ENCODE measurements at places on chromosomes 16 and 17.

DNA sequence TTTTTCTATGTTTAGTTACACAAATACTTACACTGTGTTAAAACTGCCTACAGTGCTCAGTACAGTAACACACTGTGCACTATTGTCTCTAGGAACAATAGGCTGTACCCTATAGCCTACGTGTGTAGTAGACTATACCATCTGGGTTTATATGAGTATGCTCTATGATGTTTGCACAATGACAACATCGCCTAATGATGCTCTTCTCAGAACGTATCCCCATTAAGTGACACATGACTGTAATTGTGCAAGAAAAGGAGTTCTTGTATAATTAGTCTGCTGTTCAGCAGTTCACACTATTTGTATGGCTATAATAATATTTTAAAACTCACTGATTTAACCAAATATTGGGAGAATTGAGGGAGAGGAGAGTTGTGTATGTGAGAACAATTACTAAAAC, 173.7 kb downstream of the TRIM37 start:
- no peak for DNase-seq

DNA sequence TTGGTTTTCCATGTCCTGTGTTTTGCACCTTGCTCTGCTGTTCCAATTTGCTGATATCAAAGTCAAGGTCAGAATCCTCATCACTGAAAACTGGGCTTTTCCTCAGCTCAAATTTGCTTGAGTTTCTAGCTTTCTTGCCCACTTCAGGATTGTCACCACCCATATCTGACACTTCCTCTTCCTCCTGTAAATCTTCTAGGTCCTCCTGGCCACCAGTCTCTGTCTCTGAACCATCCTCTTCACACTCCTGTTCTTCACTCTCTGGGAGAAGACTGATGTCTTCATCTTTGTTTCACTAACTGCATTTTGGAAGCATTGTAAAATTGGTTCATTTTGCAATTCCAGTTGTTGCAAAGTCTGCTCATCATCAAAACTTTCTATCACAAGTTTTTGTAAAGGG, 63.4 kb upstream of the RBL2 start:
- DNase-seq = no peak

GRCh38 chr16:72241930-72242329, 70.0 kb upstream of the PMFBP1 start:
- peak; percentile 51 for DNase-seq

DNA sequence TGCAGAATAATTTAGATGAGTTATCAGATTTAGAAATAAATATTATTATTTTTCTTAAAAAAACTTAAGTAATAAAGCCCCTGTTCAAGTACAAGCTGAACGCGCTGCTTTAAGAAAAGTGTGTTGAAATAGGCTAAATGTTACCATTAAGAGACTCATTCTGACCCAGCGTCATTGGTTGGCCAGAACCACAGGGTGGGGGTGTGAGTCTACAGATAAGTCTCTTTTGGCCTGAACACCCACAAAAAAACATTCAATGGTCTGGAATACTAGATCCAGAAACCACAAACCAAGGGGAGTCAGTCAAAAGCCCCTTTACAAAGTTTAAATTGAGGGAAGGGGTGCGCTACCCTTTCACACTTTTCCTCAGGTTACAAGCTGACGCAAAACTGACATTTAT, 776.1 kb downstream of the KCNJ2 start:
- no peak for DNase-seq

DNA sequence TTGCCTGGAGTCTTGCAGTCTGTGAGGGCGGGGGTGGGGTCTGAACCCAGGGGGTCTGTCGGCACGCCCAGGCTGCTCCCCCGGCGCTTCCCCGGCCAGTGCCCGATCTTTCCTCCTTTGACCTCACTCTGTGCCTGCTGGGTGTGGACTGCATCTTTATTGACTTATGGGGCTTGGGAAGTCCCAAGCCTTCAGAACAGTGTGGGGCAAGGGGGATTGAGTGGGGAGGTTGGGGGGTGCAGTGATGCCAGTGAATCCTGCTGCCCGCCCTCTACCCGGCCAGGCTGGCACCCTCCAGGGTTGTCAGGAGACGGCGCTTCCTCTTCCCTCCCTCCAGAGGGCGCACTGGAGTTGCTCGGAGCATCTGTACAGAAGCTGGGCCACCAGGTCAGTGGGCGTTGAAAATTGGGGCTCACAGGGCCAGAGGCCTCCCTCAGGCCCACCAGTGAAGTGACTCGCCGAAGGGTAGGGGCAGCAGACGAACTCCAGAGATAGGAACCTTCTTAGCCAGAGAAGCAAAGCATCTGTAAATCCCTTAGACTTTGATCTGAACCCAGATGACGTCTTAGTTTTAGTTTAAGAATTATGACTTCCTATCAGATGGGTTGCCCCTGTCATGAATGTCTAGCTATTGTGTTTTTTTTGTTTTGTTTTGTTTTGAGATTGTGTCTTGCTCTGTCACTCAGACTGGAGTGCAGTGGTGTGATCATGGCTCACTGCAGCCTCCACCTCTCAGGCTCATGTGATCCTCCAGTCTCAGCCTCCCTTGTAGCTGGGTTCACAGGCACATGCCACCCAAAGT, 184.8 kb upstream of the CIBAR2 start:
- no peak for DNase-seq

- DNase-seq = no peak
Observed at GRCh38 chr17:63571632-63572310, 21.5 kb downstream of the DCAF7 start.

DNA sequence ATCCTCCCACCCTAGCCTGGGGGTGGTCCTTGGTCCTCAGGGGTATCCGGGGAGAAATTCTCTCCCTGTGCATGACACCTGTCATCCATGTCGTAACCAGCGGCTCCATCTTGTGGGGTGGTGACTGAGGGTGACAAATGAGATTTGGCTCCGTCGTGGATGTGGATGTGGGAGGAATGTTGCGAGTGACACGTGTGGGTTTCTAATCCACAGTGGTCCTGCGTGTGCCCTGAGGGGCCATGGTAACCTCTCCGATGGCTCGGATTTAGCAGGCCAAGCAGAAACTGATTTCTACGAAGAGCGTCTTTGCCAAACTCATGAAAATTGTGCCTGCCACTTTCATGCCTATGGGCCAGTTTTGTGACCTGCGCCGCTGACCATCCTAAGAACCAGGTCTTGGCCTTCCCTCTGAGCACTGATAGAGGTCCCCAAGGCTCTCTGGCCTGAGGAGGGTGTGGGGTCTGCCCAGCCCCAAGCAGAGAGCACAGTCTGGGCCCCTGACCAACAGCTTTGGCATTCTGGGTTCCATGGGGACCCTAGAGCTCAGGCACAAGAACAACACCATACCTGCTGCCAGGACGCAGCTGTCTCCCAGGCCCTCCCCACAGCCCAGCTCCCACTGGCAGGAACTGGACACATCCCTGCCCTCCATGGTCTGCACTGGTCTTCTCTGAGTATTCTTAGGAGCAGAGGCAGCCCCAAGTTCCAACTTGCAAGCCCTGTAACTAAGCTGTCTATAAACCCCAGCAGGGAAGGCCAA, 79.0 kb downstream of the AMFR start:
- no peak for DNase-seq

DNA sequence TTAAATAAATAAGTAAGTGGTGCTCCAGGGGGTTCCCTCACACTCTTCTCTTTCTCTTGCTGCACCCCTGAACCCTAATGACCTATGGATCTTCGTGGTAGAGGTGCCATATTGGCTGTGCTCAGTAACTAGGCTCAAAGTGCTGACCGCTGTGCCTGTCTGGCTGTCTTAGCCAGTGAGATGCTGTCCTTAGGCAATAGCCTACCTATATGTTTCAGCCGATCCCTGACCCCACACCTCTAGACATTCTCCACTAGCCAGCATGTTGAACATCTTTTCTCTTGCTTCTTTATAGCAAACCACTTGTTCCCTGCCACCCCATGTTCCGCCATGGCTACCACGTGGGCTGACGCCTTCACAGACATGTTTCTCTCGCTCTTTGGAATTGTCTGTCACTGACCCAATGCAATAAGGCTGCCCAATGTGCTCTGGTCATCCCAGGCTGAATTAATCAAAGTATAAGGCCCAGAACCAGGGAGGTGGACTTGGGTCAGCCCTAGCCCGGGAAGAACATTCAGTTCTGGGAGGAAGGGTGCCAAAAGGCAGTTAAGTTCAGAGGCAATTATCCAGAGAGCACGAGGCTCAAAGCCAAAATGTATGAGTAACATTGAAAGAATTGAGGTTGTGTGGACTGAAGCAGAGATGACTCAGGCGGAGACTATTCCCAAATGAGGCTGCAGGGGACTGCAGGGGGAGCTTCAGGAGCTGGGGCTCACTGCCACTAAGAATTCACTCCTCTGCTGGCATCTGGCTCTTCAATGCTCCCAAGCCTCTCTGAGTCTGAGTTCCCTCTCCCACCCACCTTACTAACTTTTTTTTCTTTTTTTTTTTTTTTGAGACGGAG, 28.7 kb upstream of the TNRC6A start:
- peak; percentile 65 for DNase-seq

GRCh38 chr17:81601525-81602120, 35.3 kb downstream of the NPLOC4 start:
- DNase-seq = peak; percentile 83

DNA sequence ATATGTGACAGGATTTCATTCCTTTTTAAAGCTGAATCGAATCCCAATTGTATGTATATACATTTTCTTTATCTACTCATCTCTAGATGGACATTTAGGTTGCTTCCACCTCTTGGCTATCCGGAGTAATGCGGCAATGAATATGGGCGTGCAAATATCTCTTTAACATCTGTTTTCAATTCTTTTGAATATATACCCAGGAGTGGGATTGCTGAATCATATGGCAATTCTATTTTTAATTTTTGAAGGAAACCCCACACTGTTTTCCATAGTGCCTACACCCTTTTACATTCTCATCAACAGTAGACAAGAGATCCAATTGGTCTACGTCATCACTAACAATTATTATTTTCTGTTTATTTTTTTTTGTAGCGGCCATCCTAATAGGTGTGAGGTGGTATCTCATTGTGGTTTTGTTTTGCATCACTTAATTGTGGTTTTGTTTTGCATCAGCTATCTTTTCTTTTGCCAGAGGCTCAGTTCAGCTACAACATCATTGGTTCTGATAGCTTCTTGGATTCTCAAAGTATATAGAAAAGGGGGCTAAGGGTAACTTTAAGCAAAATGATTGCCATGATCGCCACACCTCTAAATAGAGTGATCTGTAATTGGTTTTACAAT, 25.6 kb upstream of the MAP2K6 start:
- DNase-seq = no peak

DNA sequence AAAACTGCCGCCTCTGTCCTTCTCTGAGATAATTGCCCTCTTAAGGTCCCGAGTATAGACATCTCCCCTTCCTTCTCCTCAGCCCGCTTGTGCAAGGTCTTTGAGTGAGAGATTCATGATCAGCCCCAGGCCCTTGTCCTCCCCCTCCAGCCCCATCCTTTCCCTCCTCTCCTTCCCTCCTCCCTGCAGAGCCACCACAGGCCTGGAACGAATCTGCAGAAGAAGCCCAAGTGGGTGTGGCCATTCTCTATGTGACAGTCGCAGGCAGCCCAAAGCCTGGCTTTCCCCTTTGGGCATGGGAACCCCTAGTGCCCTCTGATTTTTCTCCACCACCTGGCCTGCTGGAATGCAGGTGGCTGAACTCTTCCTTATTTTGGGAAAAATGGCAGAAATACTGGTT, 7.2 kb upstream of the NDRG4 start:
- peak; percentile 81 for DNase-seq

GRCh38 chr16:22373662-22374310, 633 bp downstream of the CDR2 start:
- peak; percentile 32 for DNase-seq

- DNase-seq = no peak
Observed at GRCh38 chr16:24523569-24523968, 15.8 kb upstream of the RBBP6 start.

DNA sequence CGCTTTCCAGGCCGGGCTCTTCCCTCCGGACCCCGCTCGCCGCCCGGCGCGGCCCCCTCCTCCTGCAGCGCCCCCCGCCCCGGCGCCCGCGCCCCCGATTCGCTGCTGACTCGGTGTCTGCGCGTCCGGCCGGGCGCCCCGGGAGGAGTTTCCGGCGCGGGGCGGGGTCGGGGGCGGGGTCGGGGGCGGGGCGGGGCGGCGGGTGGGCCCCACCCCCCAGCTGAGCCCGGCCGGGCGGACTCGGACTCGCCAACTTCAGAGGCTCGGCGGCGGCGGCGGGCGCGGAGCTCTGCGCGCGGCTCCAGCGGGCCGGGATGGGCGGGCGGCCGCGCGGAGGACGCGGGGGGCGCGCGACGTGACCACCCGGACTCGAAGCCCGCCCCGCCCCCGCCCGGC, at the start of gene METRNL:
Gene METRNL (plus strand): TSS at position 258 of the 396 bp plus-strand sequence. CDS start 207 bp downstream, outside the sequence.
- peak; percentile 37 for DNase-seq

- no peak for DNase-seq
Observed at GRCh38 chr16:68490358-68490757, 42.0 kb upstream of the SMPD3 start.

- no peak for DNase-seq
Observed at GRCh38 chr17:27276653-27277156, 17.2 kb upstream of the WSB1 start.

DNA sequence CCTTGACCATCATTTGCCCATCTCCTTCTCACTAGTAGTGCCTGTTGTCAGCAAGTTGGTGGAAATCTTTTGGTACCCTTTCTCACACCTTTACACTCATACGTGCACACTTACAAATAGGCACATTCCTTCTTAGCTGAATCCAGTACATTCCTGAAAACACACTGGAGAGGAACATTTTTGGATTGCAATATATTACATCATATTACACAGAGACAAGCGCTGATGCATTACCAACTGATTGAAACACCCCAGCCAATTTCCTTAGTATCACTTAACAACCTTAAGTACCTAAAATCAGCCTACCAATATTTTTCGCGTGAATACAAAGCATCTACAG, 64.1 kb downstream of the PLCG2 start:
- no peak for DNase-seq

- DNase-seq = no peak
Observed at GRCh38 chr17:29733166-29733565, 110.5 kb upstream of the CORO6 start.

- no peak for DNase-seq
Observed at GRCh38 chr17:41935641-41936040, 5.2 kb downstream of the ODAD4 start.

- no peak for DNase-seq
Observed at GRCh38 chr16:1831186-1832075, 4.4 kb downstream of the FAHD1 start.

DNA sequence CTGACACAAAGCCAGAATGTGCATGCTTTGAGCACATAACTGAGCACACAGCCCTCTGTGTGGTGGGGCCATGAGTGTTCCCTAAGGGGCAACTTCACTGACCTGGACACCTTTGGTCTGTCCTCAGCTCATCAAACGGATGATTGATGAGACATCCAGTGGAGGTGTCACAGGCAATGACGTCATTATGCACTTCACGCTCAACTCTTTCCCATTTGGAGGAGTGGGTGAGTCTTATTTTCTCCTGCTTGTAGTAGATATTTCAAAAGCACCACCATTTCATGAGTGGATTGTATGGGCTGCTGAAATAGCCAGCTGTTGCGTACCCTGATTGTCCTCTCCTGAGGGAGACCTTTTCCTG, 16.2 kb downstream of the ALDH3A2 start:
- DNase-seq = no peak

GRCh38 chr17:21392266-21392665, 16.1 kb downstream of the KCNJ12 start:
- no peak for DNase-seq

- no peak for DNase-seq
Observed at GRCh38 chr16:3878610-3879009, 1.9 kb downstream of the CREBBP start.

- no peak for DNase-seq
Observed at GRCh38 chr17:72056155-72056554, 64.7 kb upstream of the SOX9 start.

GRCh38 chr17:14202388-14203166, 34.1 kb downstream of the CDRT15 start:
- no peak for DNase-seq

GRCh38 chr16:87502308-87502969, 9.6 kb upstream of the ZCCHC14 start:
- no peak for DNase-seq
